ENCODE measurements at places on chromosomes 7 and 10.

- DNase-seq = no peak
These were observed 26.0 kb downstream of the HIP1 start for GRCh38 chr7:75712517-75713361.

GRCh38 chr10:77037735-77038403, 599.7 kb downstream of the KCNMA1 start:
- DNase-seq = no peak

GRCh38 chr10:2228320-2228901, 491.1 kb upstream of the ADARB2 start:
- no peak for DNase-seq

- DNase-seq = no peak
These were observed 351.4 kb downstream of the ABCA13 start for GRCh38 chr7:48522692-48523091.

DNA sequence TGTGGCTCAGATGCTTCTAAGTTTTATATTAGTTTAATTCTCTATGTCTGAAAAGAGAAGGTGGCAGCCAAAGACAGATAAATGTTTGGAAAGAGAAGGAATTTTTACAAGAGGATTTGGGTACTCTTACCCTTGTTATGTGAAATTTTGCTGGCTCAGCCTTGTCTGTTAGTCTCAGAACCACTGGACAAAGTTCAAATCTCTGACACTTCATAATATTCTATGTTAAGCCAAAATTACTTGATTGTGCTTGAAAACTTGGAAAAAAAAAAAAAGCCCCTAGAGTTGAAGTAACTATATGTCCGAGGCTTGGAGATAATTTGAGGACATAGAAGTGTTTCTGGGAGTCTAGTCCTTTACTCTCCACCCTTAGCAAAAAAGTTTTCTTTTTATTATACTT, 1079.3 kb upstream of the LRRTM3 start:
- DNase-seq = no peak

GRCh38 chr7:148773334-148773733, 74.6 kb downstream of the CUL1 start:
- no peak for DNase-seq

DNA sequence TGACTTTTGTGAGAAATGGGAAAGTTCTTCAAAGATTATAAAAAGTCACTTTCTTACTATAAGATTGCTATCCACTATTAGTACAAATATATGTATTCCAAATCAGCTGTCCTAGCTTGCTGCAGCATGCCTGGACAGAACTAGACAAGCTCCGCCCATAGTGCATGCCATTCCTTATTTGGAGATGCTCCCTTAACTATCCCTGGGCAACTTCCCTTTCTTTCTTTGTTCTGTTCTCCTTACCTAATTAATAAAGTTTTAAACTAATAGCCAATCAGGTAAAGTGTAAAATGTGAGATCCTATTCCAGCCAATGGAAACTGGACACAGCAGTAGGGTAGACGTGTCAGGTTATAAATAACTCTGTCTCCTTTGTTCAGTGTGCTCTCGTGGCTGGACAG, 281.9 kb downstream of the CAMK1D start:
- no peak for DNase-seq

GRCh38 chr10:94583124-94583523, 37.5 kb downstream of the HELLS start:
- DNase-seq = no peak

DNA sequence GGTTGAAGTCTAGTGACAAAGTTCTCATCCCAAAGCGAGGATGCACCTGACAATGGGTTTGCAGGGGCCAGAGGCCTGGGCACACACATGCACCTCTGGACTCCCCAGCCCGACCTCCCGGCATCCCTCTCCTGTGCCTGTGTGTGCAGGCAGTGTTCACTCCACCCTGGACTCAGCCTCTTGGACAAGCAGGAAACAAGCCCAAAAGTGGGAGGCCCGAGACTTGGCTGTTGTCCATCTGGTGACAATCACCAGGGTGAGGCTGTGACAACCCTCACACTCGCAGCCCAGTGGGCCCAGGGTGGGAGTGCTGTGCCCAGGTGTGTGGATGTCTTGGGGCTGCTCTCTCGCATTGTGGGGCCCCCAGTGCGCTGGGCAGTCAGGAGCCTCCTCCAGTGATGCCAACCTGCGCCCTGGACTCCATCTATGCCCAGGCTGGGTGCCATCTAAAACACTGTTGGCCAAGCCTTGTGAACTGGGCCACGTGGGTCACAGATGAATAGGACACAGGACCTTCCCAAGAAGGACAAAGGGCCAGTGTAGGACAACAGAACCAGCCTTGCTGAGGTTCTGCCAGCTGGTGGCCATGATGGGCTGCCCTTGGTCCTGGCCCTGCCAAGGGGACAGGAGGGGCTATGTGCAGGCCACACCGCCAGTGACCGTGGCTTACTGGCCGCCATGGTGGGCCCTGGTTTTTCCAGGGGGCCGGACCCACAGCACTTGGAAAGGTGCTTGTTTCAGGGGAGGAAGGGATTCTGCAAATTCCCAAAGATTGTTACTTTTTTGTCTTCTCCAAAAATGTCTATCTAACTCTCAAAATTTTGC, 144.3 kb downstream of the TCERG1L start:
- no peak for DNase-seq

DNA sequence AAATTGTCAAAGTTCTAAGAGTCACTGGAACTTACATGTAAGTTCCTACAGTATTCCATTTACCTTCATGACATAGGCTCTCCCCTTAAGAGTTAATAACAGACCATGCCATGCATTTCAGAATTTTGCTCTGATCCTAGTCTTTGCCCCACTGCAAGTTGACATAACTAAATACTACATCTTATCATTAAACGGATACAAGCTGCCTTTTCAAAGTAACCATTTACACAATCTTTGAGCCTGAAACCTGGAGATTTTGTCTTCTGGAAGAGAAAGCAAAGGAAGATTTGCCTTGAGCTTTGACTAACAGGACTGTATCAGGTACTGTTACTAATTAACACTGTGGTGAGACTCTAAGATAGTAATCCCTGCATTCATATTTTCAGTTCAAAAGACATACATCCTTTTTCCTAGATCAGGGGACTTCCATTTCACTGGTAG, 9.3 kb upstream of the AKR1D1 start:
- no peak for DNase-seq

DNA sequence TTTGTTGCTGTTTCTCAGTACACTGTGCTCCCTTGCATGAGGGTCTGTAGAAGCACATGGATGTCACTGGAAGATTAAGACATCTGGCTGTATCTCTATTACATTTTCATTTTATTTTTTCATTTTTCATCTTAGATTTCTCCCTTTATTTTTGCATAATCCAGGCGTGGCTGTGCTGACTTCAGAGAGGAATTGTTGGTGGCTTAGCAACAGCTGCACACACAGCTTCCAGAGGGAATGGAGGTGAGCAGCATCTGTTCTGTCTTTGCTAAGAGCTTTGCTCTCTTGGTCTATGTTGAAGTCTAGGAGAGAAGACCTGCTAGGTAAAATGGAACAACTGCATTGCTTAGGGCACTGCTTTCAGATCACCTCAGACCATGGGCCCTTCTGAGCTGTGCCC, 254.4 kb upstream of the SP4 start:
- DNase-seq = no peak

GRCh38 chr7:145909991-145910513, 206.5 kb upstream of the CNTNAP2 start:
- DNase-seq = no peak

- no peak for DNase-seq
These were observed 7.7 kb downstream of the ZSCAN25 start for GRCh38 chr7:99624484-99624883.

GRCh38 chr10:114653926-114654325, 4.1 kb downstream of the ABLIM1 start:
- no peak for DNase-seq

DNA sequence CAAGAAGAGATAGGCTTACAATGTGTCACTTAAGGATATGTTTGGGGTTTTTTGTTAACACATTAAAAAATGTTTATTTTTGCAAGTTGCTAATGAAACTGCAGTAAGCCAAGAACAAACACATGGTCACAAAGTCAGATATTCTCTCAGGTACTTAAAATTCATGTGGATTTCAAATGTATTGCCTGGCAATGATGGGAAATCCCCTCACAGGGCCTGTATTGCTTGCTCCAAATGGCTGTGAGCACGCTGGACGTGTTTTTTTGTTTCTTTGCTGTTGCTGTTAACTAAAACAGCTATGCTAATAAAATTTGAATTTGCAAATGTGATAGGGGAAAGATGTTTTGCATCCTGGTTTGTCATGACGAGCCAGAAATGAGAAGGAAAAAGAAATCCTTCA, 3.8 kb upstream of the CELF2 start:
- no peak for DNase-seq

DNA sequence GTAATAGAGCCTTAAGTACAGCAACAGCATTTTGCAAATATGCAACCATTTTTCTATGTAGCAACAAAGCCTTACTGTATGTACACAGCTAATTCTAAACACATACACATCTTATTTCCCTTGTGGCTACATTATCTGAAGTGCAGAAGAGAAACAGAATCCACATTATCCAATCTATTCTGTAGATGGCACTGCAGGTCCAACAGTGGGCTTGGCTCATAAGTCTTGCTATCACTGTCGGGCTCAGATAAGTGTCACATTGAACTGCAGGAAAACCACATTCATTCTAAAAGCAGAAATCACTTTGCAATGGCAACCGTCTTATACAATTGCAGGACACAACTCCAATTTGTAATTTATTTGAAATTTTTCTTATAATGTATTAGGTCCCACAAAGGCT, 109.8 kb upstream of the NOBOX start:
- DNase-seq = peak; percentile 3

DNA sequence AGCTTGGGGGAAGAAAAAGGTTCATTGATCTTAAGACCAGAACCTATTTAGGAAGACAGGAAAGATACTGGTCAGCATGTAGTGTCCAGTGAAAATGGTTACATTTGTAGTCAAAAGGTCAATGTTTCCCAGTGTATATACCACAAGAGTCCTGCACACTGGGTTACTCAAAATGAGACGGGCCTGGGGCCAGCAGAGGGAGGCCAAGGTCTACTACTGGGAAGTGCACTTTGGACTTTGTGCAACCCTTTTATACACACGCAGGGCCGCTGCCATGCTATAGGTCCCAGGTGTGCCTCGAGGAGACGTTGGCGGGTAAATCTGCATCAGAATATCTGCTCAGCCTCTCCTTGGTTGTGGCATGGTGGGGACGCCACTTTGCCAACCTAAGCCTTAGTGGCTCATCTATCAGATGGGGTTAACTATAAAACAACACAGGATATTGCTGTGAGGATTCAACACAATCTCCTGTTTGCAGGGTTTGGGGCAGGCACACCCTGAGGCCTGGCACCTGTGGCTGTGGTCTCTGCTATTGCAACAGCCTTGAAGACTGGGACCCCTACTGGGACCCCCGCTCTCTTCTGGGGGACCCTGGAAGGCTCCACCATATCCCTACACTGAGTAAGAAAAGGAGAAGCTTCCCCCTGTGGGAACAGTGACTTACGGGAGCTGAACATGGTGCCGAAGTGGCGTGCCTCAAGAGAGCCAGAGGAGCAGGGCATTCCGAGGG, 19.7 kb downstream of the CLRN3 start:
- DNase-seq = no peak

DNA sequence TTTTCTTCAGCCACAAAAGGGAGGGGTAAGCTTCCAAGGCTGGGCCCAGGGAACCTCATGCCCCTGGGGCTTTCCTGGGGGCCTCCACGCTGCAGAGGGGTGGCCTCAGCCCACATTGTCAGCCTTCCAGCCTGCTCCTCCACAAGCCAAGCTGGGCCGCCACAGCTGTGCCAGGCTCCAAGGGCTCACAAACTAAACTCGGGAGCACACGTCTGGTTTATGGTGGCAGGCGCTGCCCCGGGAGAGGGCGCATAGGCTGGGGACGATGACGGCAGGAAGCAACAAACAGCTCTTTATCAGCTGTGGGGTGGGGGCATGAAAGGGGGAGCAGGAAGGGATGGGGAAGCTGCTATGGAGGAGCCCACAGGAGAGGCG, 6.3 kb upstream of the CDH23 start:
- no peak for DNase-seq

GRCh38 chr7:104275900-104276299, 52.5 kb upstream of the LHFPL3 start:
- DNase-seq = no peak

DNA sequence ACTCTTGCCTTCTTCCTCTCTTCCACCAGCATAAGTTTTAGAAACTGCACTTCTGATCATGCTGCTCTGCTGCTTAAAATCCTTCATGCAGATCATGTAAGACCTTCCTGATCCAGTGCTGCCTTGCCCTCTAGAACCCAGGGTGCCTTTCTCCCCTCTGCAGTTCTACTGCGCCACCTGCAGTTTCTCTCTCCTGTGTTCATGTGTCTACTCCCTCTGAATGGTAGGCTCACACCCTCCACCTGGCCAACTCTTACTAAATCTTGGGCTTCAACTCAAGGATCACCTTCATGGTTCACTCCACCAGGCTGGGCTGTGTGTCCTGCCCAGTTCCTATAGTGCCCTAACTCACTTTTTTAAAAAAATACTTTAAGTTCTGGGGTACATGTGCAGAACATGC, 174.6 kb upstream of the ITGB1 start:
- DNase-seq = no peak

DNA sequence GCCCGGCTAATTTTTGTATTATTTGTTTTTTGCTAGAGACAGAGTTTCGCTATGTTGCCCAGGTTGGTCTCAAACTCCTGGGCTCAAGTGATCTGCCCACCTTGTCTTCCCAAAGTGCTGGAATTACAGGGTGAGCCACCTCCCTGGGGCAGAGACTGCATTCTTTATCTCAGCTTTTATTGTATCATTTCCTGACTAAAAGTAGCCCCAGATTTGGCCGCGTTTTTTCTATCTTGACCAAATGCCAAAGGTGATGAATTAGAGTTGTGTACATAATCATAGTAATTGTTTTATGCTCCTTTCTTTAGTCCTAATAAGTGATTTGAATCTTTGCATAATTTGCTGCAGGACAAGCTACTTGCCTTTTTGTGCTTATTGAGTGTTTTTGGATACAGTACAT, 3.1 kb upstream of the SMNDC1 start:
- no peak for DNase-seq

DNA sequence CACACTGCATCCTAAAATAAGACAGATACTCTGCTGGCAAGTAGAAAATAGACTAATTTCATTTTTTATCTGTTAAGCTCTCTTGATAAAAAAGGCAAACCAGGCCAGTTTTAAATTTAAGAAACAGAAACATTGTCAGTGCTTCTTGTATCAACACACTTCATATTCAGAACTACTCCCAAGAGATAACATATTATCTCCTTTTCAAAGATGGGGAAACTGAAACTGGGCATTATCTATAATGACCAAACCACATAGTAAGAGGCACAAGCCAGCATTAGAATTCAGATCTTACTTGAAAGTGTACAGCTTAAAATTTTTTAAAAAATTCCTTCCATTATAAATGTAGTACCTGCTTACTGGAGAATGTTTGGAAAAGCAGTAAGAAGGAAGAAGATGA, 14.7 kb downstream of the SRI start:
- no peak for DNase-seq

DNA sequence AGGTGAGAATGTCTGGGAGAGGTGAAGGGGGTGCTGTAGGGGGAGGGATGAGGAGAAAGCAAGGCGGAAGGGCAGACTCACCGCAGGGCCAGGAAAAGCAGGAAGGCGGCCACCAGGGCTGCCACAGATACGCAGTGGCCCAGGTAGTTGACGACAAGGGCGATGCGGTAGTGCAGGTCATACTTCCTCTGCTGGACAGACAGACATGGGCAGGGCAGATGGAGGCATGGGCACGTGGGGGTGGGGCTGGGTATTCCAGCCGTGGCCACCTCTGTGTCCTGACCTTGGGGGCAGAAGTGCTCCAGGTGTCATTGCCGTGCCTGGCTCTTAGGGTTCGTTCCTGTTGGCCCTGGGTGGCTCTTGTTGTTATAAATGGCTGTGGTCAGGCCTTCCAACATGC, 16.8 kb downstream of the CRHR2 start:
- no peak for DNase-seq

GRCh38 chr10:103890194-103890658, 27.8 kb downstream of the STN1 start:
- peak; percentile 50 for DNase-seq
